ENCODE measurements at places on chromosomes 2 and 18.

- DNase-seq = no peak
Observed at GRCh38 chr2:222750533-222750932, 79.1 kb downstream of the MOGAT1 start.

DNA sequence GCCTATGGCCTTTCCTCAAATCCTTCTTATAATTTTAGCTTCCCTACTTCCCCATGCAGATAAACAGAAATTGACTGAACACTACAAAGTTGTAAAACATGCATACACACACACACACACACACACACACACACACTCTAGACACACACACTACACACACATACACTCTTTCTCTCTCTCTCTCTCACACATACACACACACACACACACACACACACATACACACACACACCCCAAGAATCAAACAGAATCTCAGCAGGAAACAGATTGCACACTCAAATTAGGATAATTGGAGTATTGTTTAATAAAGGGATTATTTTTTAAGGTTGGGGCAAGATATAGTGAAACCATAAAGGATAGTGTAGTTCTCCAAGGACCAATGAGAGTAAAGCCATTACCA, 152.2 kb upstream of the SP5 start:
- DNase-seq = no peak

GRCh38 chr2:44547718-44548117, 186.0 kb downstream of the CAMKMT start:
- DNase-seq = no peak

- DNase-seq = no peak
Observed at GRCh38 chr2:32058130-32058529, 5.2 kb upstream of the SPAST start.

DNA sequence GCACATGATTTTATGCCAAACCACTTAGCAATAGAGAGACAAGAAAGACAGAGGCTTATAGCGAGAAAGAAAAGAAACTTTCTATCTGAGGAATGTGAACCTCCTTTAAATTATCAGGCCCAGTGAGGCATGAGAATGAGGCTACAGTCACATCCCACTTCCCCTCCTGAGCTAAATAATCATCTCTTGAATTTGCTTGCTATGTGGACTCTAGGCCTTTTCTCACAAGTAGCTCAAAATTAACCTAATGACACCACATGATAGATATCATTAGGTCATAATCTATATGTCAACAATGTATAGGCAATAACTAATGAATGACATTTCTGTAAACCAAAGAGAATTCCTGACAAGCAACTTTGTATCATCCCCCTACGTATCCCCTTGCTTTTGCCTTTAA, 301.5 kb upstream of the MGAT5 start:
- DNase-seq = no peak

GRCh38 chr2:146239392-146240135, 1605.3 kb upstream of the ACVR2A start:
- peak; percentile 43 for DNase-seq

DNA sequence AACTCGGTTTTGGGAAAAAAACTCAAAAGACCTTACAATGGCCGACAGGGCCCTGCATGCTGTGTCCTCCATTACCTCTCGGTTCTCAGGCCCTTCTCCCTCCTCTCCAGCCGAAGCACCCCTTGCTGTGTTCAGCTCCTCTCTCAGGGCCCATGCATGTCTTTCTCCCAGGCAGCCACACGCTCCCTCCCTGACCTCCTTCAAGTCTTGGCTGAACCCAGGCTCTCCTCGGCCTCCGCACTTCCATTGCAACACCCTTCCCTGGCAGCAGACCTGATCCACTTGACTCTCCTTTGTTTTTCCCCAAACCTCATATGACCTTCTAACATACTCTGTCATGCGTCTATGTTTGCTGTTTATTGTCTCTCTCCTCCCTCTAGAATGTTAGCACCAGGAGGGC, 114.0 kb downstream of the CYP26B1 start:
- no peak for DNase-seq

GRCh38 chr18:23528580-23529472, 25.5 kb downstream of the RMC1 start:
- DNase-seq = no peak

- no peak for DNase-seq
Observed at GRCh38 chr18:51525453-51526225, 328.2 kb upstream of the MEX3C start.

DNA sequence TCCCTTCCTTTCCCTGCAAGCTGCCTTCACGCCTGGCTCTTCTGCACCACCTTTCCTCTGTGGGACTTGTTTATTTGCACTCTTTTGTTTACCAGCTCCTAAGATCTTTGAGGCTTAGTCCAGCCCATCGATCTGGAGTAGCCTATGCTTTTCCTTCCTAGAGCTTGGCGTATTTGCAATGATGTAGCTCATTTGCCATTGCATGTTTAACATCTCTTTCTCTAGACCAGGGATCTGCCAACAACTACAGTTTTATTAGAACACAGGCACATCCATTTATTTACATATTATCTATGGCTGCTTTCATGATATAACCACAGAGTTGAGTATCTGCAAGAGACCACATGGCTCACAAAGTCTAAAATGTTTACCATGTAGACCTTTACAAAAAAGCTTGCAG, 150.4 kb downstream of the RAPGEF4 start:
- no peak for DNase-seq

DNA sequence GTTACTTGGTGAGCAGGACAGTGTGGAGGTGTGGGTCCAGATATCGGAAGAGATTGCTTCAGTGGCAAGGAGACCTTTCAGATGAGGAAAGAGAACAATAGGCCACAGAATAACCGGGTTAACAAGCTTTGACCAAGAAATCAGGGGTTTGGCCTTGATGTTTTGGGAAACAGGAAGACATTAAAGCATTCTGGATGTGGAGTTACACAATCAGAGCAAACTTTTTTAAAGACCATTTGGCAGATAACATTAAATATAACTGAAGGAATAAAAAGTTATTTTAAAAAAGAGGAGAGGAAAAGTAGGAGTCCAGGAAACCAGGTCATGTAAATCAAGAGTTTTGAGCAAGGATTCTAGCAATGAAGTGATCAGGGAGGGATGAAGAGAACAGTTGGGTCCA, 35.7 kb downstream of the TNFRSF11A start:
- DNase-seq = no peak

GRCh38 chr2:455015-455705, 167.3 kb upstream of the ALKAL2 start:
- no peak for DNase-seq
